ENCODE measurements at places on chromosomes 4 and X. TPM values are rescaled to one million over a fixed set of nuclear protein-coding genes. Genes with fewer than 3 reads are reported as not detected.

TLL1 gene
- total RNA-seq, result 10.9 TPM

NWD2 gene
- total RNA-seq, result not detected

UNC5C gene
- 11.7 TPM for total RNA-seq

ATP2B3 gene
- under 0.01 TPM for total RNA-seq

NSUN7 gene
- 8.4 TPM for total RNA-seq

CXorf49 gene
- total RNA-seq, result not detected

ARSJ gene
- 40.2 TPM for total RNA-seq

CHRNA9 gene
- under 0.01 TPM for total RNA-seq

HPGD gene
- 4.9 TPM for total RNA-seq

PRDM8 gene
- total RNA-seq, result 0.49 TPM

ARR3 gene
- total RNA-seq, result not detected

SERPINA7 gene
- not detected for total RNA-seq

IRAK1 gene
- 110 TPM for total RNA-seq

TMEM164 gene
- 17.3 TPM for total RNA-seq

GIMD1 gene
- not detected for total RNA-seq

RHOXF1 gene
- not detected for total RNA-seq

TMPRSS11D gene
- total RNA-seq, result not detected

LIN54 gene
- 10.3 TPM for total RNA-seq

FGA gene
- 0.63 TPM for total RNA-seq

CYTL1 gene
- total RNA-seq, result 9.3 TPM

PPM1K gene
- 11.6 TPM for total RNA-seq

NXF2B gene
- not detected for total RNA-seq

CSAG3 gene
- total RNA-seq, result not detected

C4orf50 gene
- total RNA-seq, result not detected

SMARCA1 gene
- total RNA-seq, result 20.2 TPM

Measured in mesangial cell (primary cell).